ENCODE measurements at places on chromosomes 4 and X.

DNA sequence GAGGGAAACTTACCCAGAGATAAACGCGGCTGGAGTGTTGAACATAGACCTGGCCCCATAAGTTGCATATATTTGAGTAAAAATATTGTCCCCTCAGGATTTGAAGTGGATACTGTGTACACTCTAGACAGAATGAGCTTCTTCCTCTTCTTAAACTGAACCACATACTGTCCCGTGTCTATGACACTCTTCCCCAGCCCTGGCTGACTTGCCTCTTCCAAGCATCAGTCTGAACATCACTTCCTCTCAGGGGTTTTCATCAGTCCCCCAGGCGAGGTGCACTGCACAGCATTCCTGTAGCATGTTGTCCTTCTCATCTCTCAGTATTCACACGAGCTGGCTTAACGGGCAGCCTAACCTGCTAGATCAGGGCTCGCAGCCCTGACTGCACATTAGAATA lies 80.5 kb upstream of the TMEM150C start:
- no peak for DNase-seq

DNA sequence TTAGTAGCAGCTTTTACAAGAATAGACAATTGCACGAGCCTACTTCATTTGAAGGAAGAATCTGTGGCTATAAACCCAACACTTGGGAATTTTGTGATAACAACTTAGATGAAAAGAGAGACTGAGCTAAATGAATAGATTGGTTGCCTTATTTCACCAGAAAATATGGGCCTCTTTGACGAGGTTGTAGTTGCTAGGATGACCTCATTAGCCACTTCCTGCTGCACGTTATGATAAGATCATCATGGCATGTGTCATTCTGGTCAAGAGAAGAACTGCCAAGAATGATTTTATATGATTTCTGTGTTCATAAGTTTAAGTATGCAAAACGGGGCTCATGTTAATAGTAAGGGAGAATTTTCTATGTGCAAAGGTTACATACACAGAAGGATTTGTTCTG lies 321.9 kb upstream of the GIMD1 start:
- DNase-seq: peak; percentile 78

DNA sequence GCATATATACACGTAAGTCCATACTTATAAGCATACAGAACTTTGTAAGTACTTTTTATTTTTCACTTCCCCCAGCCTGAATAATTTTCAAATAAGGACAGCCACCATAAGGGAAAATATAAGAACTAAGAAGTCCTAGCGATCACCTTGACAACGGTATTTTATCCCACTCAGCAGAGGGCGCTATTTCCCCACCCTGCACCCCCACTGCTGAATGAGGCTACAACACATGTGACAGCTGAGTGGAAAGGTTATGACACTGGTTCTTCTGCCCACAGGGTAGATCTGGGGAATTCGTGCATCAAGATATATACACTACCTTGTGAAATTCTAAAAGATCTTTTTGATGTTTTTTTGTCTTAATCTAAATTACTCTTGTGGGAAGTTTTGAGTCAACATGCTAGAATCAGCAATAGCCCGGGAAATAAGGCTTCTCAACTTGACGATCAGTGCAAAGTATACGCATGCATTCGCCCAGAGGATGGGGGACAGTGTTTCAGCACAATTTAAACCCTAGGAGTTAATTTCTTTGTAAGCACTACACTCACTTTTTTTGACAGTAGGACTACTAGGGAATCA lies 151.5 kb downstream of the CORIN start:
- peak; percentile 31 for DNase-seq

- DNase-seq: no peak
Measured at GRCh38 chr4:13137390-13137789, 346.8 kb downstream of the RAB28 start.

- DNase-seq: no peak
Measured at GRCh38 chr4:153072661-153073060, 131.6 kb upstream of the TRIM2 start.

GRCh38 chr4:87053176-87053658 lies 118.4 kb downstream of the AFF1 start:
- no peak for DNase-seq

- DNase-seq: no peak
Measured at GRCh38 chr4:121794505-121795188, 6.5 kb upstream of the EXOSC9 start.

DNA sequence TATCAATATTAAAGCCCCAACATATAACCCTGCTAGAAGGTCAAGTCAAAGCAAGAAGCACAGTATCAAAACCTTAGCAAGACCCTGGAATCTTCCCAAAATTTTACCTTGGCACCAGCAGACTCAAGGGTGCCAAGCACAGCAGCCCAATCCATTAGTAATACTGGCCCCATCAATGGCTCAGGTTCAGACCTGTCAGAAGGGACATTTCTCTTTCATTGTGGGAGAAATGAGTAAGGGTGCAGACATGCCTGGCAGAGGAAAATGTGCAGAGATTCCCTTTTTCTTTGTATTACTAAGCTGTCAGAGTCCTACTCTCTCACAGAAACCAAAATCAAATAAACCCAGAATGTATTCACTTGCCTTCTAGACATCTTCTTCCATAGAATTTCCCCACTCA lies 203.9 kb downstream of the EVC2 start:
- no peak for DNase-seq

- no peak for DNase-seq
Measured at GRCh38 chrX:152992115-152992514, 1.8 kb downstream of the PNMA5 start.

DNA sequence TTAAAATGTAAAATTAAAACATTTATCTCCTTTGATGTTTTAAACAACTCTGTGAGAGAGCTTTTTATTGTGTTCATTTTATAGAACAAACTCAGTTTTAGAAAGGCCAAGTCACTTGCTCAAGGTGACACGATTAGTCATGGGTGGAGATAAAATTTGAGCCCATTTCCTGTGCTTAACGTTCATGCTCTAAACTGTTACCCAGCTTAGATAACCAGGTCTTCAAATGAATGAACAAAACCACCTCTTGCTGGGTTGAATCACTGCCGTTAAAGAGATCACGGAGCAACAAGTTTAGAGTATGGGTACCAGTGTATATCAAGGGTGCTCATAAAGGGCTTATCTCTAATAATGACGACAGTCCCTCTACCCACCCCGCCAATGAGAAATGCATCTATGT lies 10.2 kb upstream of the CASK start:
- DNase-seq: no peak

DNA sequence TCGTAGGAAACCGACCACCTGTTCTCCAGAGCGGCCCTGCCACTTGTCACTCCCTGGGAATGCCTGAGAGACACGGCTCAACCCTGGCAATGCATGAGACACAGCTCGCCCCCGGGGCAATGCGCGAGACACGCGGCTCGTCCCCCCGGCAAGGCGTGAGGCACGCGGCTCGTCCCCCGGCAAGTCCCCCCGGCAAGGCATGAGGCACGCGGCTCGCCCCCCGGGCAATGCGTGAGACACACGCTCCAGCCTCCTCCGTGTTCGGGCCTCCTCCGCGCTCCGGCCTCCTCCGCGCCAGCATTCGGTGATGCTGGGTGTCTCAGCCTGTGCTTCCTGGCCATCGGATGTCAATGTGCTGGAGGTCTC lies 27.5 kb upstream of the CPLX1 start:
- no peak for DNase-seq

DNA sequence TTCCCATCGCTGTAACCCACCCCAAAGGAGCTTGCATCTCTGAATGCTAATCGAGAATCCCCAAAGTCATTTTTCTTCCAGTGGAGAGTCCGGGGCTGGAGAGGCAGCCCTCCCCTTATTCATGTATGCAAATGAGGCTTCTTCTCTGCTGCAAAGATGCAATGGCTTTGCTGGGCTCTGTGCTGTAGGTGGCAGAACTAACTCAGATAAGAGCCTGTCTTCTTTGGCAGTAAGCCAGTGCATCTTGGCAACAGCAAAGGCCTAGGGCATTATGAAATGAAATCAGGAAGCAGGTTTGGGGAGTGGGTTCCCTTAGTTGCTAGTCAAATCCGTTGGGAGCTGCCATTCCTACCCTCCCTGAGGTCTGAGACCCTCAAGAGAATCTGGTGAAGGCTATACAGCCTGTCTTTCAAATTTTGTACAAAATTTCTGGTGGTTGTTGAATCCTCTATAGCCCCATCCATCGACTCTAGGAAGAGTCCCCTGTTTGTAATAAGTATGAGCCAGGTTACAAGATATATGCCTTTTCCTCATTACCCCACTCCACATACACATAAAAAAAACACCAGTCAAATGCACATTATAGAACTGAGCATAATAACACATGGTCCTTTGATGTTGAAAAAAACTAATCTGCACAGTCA lies 290.6 kb upstream of the TAPT1 start:
- DNase-seq: peak; percentile 67

GRCh38 chrX:39714471-39714870 lies 383.3 kb downstream of the BCOR start:
- no peak for DNase-seq

- no peak for DNase-seq
Measured at GRCh38 chr4:57435300-57435699, 325.1 kb upstream of the IGFBP7 start.
